ENCODE measurements at places on chromosomes 2 and 18. TPM values are rescaled to one million over a fixed set of nuclear protein-coding genes. Genes with fewer than 3 reads are reported as not detected.

- DNase-seq = no peak
Observed at GRCh38 chr2:233798335-233799086, 20.4 kb downstream of the MROH2A start.

DNA sequence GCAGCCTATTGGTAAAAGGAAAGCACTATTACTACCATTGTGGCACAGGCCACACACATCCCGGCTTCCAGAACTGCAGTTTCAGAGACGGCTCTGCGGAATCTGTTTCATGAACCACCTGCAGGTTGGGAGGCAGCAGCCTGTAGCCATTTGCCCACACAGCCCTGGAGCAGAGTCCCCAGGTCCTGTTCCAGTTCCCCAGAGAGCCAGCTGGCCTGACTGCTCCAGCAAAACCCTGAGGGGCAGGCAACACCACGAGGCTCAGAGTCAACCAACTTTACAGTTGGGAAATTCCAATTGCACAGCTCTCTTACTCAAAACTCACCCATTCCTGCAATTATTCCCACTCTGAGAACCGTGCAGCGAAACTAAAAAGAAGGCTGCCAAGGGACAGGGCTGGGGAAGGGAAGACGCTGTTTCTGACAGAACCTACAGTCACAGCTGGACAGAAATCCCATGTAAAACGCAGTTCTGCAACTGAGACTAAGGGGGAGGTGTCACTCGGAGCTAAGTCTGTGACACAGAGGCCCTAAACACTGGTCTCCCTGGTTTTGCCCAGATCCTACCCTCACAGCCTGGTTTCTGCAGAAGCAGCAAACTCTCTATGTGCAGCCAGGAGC lies 219.4 kb downstream of the TMEM163 start:
- DNase-seq = no peak

DNA sequence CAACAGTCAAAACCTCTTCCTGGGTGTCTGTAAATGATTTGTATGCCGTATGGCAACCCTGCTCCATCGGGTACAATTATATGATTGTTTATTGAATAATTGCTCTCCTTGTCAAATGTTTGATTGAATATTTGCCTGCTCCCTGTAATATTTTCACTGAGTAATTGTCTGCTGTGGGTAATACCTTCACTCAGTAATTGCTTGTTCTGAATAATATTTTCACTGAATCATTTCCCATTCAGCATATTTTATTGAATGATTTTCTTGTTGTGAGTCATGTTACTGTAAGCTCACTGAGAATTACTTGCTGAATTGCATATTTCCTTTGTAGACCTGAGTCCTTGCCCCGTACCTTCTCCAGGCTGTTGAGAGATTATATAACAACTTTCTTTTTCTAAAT lies 535.2 kb downstream of the METTL4 start:
- no peak for DNase-seq

- no peak for DNase-seq
Observed at GRCh38 chr2:239463541-239464165, 62.8 kb upstream of the HDAC4 start.

Gene FAM228A
- polyA plus RNA-seq = 1.5 TPM
